Iris pigment epithelial cell (primary cell): ENCODE measurements at places on chromosomes 4 and X.

DNA sequence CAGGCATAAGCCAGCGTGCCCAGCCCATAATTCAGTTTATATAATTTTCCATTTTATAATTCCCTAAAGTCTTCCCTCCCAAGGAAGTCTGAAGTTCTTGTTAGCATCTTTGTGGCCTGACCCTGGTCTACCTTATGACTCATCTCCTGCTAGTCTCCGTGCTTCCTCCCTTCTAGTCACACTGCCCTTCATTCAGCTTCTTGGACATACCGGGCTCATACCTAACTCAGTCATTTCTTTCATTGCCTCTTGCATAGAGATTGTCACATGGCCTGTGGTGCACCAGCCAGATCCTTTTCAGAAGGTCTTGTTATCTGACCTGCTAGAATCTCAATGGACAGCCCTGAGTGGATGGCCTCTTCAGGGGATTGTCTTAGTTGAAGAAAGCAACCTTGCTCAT, 22.8 kb upstream of the MAML3 start:
- peak; percentile 80 for DNase-seq

DNA sequence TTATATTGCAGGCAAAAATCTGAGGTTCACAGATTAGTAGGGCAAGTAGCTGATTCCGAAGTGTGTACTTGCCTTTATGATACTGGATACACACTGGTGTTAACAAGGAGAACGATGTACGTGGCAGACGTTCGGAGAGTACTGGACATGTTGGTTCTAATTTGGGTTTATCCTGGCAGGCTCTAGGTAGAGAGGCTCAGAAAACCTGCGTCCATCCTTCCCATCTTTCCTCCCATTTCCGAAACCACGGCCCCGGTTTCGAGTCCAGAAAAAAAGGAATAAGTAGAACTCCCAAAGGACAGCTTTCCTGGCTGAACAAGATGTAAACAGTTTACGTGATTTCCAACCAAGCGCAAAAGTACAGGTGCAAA, 351 bp upstream of the SLC30A9 start:
- DNase-seq = peak; percentile 9

GRCh38 chr4:6426571-6427438, 45.6 kb downstream of the PPP2R2C start:
- DNase-seq = no peak

GRCh38 chr4:6263526-6264224, 6.0 kb upstream of the WFS1 start:
- no peak for DNase-seq

- DNase-seq = no peak
Measured at GRCh38 chrX:13152518-13153185, 108.2 kb upstream of the FAM9C start.

GRCh38 chrX:154457491-154458115, 478 bp upstream of the PLXNA3 start:
- DNase-seq = no peak

DNA sequence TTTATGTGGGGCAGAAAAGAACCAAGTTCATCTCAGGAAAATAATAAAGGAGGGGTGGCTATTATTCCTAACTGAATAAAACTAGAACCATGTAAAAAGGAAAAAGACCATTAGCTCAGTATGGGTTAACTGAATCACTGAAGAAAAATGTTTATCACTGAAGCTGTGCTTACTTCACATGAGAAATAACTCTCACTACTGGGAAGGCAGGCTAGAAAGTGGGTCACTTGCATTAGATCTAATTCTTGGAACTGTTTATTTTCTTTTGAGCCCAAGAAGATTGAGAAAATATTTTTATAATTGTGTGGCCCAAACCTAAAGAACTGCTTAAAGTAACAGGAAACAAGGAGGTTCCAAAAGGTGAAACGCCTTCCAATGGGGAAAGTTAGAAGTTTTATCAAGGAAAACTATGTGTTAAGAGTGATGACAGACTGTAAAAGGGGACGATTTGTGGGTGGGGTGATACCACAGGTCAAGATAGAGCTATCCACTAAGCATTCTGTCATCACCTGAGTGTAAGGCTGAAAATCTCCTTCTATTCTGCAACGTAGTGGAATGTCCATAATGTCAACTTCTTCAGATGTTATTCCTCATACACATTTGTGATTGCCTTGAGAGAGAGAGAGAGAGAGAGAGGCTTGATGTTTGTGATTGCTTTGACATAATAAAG, 1083.5 kb downstream of the PCDH7 start:
- DNase-seq = peak; percentile 9

DNA sequence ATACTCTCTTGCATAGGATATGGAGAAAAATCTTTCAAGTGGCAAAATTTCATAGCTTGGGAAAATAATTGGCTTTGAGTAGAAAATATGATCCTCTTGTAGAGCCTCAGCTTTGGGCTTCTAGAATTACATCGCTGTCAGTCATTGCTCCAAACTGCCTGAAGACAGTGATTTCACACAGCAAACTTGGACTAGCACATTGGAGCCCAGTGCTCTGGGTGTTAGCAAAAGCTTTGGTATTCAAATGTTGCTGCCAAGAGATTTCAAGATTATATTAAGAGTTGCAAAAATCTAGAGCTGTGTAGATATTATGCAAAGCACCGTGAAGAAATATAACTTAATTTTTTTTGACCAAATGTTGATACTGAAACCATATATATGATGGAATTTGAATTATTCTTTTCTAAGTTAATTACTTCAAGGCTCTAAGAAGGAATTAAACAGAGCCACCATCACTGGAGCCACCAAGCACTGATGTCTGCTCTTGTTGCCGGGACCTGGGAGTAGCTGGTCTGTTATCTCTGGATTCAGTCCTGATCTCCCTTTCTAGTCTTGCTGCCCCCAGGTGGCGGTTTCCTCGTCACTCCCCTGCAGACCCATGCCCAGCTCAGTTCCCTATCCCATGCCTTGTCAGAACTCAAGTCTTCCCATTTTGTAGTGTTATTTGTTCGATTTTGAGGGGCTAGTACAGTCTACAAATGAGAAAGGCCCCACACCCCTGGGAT, 260.7 kb upstream of the SFRP2 start:
- DNase-seq = peak; percentile 2

DNA sequence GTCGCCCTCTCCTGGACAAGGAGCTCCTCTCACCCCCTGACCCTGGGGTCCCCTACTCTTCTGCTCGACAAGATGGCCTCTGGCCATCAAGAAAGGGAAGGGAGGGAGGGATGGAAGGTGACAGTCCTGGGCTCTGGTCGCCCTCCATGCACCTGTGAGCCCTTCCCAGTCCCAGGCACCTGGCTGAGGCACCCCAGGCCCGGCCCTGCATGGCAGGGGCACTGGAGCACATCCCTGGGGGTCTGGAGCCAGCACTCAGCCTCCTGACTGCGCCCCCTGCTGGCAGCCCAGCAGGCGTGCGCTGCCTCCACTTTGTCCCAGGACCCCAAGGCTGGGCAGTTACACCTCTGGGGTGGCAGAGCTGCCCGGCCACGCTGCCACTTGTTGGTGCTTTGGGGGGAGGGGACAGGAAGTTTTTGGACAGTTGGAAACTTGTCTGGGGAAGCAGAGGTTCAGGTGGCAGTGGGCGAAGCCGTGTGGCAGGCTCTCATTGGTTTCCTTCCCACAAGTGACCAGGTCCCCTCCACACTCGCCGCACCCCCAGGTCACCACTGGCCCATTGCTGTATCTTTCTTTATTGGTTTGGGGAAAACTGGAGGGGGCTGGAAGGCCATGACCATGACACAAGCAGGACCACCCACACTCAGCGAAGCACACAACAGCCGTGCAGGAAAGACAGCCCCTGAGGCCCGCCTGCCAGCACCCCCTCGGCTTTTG, 4.3 kb downstream of the PNCK start:
- DNase-seq = no peak

DNA sequence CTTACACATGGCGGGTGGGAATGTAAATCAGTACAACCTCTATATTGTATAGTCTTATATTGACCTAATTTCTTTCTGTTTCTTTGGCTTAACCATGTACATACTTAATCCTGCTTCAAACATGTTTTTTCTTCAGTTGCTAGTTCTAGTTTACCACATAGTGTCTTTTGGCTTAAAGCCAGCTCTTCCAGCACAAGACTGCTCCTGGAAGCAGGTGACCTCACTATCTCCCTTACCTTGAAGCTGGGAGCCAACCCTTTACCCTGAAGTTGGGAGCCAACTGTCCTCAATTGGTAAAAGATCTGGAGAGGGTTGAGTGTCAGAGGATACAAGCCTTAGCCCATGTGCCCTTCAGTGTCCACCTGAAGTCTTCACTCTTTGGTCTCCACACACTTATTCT, 162.7 kb downstream of the AASDH start:
- DNase-seq = no peak

GRCh38 chr4:188778905-188779304, 639.7 kb downstream of the TRIML1 start:
- DNase-seq = peak; percentile 46

DNA sequence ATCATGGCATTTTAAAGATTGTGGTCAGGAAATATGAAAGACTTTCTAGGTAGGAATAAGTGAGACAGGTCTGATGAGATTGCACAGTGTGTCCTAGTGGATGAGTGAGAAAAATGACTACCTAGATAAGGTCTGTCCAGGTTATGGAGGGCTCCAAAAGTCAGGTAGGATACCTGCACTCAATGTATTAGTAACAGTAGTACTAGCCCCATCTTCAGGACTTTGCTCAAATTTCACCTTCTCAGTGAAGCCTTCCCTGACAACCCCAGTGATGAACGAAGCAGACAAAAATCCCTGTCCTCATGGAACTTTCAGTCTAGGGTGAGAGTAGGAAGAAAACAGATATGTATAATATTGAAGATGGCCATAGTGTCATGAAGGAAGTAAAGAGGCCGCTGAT, 85.7 kb downstream of the ZIC3 start:
- DNase-seq = no peak

DNA sequence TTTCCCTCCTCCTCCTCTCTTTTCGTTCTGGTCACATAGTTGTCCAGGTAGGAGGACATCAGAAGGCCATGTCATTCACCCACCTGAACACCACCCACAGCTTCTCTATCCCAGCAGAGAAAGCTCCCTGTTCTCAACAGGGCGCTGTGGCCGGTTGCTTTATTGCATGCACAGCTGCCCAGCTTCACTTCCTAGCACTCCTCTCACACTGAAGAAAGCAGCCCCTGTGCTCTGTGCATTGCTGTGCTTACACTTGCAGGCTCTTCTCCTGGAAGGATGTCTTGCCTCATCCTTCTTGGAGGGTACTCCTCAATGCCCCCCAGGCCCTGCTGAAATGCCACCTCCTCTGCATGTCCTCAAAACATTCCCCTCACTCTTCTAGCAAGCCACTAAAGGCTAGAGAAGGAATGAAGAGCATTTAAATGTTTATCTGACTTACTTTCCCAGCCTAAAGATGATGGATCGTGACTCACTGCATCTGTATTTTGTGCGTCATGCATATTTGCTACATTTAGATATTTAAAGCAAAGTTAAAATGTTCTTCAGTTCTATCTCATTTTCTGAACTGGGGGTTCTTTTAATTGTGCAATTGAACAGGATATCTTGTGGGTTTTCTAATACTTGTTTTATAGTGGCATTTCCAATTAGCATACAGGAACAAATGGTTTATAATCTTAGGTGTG, 186.4 kb upstream of the PUDP start:
- peak; percentile 84 for DNase-seq

DNA sequence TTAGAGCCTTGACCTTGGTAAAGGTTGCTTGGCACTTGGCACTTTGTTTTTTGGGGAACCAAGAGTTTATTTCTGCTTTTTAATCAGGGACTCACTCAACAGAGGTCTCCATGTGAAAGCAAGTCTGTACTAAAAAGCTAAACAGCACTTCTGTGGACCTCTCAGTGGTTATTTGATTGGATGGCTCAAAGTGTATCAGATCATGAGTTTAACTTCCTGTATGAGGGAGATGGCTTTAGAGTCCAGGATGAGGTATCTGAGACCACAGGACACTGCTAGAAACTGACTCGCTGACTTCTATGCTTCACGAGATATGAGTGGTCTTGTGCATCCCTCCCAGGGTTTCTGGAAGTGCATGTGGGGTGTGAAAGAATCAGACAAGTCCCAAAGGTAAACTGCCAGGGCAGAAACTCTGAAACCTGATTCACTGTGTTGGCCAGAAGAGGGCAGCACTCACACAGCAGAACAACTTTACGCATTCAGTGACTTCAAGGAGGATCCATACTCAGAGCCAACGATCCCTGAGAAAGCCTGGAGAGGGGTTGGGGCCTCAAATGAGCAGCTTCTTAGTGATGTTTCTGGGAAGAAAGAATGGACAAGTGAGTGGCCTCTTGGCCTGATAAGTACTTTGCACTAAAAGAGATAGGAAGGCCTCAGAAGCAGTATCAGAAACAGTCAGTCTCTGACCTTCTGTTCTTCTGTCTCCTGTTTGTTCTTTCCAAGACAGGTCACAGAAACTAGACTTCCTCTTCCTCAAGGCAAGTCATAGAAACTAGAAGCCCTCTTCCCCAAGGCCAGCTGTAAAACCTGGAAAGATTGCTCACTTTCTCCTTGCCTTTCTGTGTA, 220.3 kb upstream of the CXCL13 start:
- DNase-seq = peak; percentile 70

DNA sequence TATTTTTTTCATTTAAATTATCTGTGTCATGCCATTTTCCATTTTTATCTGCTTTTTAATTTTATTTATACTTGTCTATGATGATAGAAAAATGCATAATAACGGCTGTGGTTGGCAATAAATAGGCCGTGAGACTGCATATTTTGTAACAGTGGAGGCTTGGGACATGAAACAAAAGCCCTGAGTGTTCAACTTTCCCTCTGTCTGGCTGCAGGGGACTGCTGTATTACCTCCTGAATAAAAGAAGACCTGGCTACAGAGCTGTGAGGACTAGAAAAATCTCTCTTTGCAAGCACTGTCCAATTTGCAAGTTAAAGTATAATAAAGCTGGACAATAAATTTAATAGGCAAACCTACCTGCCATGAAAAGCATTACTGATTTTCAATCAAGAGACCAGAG, 82.1 kb downstream of the MAGEB10 start:
- peak; percentile 3 for DNase-seq

DNA sequence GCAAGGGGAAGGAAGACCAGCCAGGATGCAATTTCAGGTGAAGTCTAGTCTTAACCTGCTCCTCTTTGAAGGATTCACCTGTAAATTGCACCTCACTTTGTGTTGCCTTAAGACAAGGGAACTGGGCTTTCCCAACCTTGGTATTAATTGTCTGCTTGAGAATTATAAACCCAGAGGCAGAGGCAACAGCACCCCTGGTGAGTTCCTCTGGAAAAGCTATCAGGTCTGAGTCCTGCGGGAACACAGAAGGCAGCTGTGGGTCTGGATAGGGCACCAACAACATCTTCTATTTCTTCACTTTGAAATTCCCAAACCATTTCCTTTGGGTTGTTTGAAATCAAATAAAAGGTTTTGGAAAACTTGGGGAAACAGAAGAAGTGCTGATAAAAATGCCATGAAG, 109.2 kb upstream of the NPY2R start:
- no peak for DNase-seq

DNA sequence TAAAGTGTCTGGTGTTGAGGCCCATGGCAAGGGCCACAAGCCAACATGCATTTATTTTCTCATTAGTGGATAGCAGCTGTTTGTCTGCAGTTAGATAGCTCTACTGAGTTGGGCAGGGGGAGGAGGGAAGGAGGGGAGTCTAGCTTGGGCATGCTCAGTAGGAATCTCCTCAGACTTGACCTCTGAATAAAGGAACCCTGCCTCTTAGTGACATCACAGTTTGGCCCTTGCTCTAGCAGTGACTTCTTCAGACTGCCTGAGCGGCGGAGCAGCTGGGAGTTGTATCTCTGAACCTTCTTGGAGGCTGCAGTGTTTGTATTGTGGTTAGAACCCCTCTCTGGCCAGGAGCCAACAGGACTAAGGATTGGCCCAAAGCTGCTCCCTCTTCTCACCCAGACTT, 57.4 kb downstream of the BCORL1 start:
- no peak for DNase-seq

GRCh38 chr4:89114100-89114499, 2.8 kb downstream of the TIGD2 start:
- DNase-seq = no peak

GRCh38 chr4:96149894-96150293, 310.0 kb downstream of the PDHA2 start:
- DNase-seq = no peak
